Cerebellum (tissue), 4 donors: ENCODE measurements at places on chromosomes 5 and 9. TPM values are rescaled to one million over a fixed set of nuclear protein-coding genes. Genes with fewer than 3 reads are reported as not detected.

Gene CPLANE1
- total RNA-seq, result 76.8 TPM

Gene SVEP1
- 12.1 TPM for total RNA-seq

Gene ARID3C
- total RNA-seq, result 0.45 TPM

Gene PTGES
- 1.5 TPM for total RNA-seq
